ENCODE measurements at places on chromosomes 6 and 20.

DNA sequence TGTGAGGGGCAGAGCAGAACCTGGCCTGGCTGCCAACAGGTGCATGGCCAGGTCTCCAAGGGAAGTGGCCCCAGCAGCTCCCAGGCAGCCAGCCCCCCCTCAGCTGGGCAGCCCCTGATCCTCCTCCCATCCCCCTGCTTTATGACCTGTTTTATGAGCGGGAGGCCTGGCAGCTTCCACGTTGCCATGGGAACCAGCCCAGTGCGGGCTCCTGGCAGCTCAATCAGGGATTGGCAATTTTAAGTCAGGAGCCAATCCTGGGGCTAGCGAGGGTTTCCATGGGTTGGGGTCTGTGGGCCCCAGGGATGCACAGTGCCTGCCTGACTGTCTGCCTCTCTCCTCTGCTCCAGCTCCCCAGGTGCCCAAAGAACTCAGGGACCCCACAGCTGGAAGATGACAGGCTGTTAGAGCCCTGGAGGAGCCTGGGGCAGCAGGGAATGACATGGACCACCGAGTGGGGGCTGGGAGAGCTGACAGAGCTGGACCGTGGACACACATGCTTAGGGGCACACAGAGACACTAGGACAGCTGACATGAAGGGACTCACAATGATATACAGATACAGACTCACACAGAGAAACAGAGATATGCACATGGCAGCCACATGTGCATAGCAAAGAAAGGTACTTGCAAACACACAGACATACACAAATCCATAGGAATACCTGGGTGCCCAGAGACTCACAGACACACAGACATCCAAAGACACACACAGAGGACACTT is 56.5 kb upstream of the SIRPA start:
- DNase-seq = no peak

GRCh38 chr6:166934174-166934573 is 22.2 kb downstream of the RNASET2 start:
- DNase-seq = no peak

DNA sequence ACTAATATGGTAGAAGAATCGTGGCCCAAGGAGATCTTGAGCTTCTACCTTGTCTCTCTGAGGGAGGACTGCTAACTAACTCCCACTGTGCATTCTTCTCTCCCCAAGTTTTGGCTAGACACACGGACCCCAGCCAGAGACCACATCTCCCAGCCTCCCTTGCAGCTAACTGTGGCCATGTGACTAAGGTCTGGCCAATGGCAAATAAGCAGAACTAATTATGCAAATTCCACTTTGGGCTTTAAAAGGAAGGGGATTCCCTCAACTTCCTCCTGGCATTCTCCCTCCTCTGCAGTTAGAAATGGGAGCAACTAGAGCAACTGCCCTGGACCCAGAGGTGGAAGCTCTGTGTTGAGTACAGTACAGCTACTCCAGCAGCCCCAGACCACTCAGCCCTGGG is 15.4 kb downstream of the BPIFA2 start:
- DNase-seq = no peak

DNA sequence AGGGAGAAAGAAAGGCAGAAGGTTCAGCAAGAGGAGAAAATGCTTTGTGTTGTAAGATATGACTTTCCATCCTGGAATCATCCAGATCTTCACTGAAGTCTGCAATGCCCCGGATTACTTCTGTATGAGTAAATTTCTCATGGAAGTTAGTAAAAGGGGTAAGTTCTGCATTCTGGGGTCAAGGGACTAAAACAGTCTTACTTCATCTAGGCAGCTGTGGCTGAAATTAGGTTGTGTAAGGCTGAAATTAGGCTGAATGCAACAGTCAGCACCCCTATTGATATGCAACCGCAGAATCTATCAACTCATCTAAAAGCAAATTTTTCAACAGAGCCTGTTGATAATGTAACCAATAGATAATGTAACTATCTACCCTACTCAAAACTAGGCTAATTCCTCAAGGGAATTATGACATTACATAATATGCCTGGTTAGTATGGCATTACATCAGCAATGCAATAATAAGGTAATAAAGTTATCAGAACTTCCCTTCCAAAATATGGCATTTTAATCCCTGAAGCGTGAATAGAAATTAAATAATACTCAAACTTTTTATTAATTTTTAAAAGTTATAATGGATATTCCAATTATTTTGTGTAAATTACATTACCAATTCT is 671.7 kb upstream of the CITED2 start:
- no peak for DNase-seq

- no peak for DNase-seq
These were observed 66.2 kb upstream of the MTHFD1L start for GRCh38 chr6:150799276-150799805.

GRCh38 chr6:14502551-14502950 is 385.0 kb downstream of the CD83 start:
- DNase-seq = no peak

GRCh38 chr6:7646394-7646793 is 56.4 kb downstream of the SNRNP48 start:
- no peak for DNase-seq

GRCh38 chr6:25553502-25553901 is 98.5 kb upstream of the SCGN start:
- no peak for DNase-seq

DNA sequence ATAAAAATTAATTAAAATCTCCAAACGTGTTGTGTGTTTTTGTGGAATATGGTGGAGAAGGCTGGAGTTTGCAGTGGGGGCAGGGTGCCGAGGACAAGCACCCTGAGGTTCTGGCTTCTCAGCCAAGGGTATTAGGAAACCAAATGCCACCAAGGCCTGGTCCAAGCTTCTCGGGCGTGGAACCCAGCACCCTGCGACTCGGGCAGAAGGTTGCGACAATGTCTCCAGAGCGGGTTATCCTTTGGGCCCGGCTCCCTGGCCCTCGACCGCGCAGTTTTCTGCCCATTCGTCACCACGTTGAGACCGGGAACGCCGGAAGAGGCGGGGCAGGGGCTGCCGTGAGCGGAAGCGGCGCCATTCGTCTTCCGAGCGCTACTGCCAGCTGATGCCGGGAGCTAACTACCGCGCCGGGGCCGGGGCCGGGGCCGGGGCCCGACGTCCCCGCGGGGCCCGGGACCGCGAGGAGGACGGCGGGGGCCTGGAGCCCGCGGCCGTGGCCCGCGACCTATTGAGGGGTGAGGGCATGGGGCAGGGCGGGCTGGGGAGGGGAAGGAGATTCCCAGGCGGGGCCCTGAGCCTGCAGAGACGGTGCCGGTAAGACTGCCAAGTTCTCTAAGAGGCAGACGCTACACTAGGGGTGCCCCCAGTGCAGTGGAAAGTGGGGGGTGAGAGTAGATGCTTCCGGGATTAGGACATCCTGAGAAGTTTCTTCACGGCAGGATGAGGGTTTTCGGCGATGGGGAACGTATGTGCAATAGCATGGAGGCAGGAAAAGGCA is at the start of gene RRP36:
Gene RRP36 (plus strand): TSS at position 354 of the 778 bp plus-strand sequence. CDS start 32 bp downstream, at position 386.
- DNase-seq = peak; percentile 52

DNA sequence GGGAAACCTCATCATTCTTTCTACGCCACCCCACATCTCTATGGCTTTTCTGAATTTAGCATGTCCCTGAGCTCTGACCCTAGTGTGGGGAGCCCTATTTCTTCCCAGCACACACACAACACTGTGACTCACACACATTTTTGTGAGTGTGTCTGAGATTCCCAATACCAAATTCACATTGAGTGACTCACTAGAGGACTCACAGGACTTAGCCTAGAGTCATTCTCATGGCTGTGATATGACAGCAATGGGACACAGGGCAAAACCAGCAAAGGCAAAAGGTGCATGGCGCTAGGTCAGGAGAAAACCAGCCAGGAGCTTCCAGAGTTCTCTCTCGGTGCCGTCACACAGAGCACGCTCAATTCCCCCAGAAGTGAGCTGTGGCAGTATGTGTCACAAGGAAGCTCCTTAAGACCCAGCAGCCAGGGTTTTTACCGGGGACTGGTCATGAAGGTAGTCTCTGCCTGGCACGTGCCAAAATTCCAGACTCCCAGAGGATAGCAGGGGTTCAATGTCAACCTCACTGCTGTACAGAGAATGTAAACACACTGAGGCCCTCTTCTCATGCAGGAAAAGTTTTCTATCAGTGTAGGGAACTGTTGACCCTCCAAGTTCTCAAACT is 6.2 kb downstream of the CSTL1 start:
- DNase-seq = peak; percentile 53

DNA sequence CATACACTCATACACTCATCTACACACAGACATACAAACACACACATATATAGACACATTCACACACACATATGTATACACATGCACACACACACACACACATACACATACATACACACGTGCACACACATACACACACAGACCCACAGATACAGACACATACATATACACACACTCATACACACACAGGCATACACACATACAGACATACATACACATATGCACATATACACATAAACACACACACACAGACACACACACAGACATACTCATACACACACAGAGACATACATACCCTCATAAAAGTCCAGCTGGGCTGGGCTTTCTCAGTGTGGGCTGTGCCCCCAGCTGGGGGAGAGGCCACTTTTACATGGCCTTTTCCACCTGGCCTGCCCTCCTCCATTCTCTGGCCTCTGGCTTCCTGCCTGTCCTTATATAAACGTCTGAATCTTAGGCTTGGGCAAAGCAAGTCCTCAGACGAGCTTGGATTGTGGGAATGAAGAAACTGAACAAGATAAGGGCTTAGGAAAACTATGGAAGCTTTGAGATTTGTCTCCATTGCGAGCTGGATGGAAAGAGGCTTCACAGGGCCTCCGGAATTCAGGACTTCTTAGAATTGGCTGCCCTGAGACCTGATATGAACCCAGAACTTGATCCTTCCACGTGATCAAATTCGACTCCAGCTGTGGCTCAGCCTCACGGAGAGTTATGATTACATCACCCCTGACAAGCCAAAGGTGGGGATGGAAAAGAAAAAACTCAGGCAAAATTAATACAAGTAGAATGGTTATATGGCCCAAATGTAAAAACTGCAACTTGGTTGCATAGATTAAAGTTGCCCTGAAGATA is 22.5 kb upstream of the CST3 start:
- peak; percentile 52 for DNase-seq

- no peak for DNase-seq
These were observed 15.5 kb downstream of the MYBL2 start for GRCh38 chr20:43682446-43682845.

DNA sequence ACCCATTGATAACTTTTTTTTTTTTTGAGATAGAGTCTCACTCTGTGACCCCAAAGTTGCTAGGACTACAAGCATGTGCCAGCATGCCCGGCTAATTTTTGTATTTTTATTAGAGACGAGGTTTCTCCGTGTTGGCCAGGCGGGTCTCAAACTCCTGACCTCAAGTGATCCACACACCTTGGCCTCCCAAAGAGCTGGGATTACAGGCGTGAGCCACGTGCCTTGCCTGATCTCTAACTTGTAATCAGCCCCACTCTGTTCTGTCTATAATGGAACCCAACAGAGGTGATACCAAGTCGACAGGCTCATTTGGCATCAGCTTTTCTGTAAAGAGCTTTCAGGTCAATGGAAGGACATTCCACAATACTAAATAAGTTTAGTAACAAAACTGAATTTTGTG is 99.4 kb downstream of the HFE start:
- DNase-seq = no peak

- no peak for DNase-seq
These were observed 43.9 kb upstream of the CD93 start for GRCh38 chr20:23129891-23130621.

GRCh38 chr20:37999526-38000263 is 33.6 kb downstream of the TTI1 start:
- DNase-seq = no peak

- DNase-seq = no peak
These were observed 68.4 kb upstream of the PHIP start for GRCh38 chr6:79146421-79146820.

- DNase-seq = no peak
These were observed 643.0 kb upstream of the CITED2 start for GRCh38 chr6:140017470-140017869.

GRCh38 chr20:52684176-52684575 is 288.0 kb upstream of the TSHZ2 start:
- DNase-seq = no peak

DNA sequence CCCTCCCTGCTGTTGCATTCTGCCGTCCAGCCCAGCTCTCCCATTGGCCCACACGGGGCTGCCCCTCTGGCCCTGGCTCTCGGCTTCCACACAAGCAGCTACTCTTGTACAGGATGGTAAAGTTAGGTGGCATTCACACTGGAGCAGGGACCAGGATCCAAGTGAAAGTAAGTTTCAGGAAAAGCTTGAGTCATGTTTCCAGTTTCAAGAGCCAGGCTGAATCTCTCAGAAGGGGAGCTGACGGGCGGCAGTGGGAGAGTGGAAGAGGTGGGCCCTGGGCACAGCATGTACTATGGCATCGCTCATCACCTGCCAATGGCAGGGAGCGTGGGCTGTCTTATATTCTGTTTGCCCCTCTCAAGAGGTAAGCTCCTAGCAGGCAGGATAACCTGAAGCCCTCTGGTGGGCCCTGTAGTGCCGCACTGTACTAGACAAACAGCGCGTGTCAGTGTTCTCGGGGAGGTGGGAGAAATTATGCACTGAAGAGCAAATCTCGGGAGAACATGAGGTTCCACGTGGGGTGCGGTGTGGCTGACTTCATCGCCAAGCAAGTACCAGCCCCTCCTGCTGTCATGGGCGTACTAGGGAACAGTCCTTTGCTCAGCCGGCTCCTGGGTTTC is 241.5 kb downstream of the NRN1 start:
- no peak for DNase-seq

DNA sequence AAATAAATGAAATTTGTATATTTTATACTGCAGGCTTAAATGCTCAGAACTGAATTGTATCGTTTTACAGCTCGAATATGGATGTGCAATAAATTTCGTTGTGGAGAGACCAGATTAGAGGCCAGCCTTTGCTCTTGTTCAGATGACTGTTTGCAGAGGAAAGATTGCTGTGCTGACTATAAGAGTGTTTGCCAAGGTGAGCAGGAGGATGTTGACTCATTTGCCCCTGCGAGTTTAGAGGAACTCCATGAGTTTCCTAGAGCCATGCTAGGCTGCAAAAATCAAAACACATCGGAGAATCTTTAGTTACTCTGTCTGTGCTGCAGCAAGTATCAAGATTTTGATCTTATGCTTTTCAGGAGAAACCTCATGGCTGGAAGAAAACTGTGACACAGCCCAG is 15.4 kb downstream of the ENPP3 start:
- DNase-seq = no peak

GRCh38 chr6:111091987-111092386 is 4.7 kb downstream of the SLC16A10 start:
- DNase-seq = no peak

DNA sequence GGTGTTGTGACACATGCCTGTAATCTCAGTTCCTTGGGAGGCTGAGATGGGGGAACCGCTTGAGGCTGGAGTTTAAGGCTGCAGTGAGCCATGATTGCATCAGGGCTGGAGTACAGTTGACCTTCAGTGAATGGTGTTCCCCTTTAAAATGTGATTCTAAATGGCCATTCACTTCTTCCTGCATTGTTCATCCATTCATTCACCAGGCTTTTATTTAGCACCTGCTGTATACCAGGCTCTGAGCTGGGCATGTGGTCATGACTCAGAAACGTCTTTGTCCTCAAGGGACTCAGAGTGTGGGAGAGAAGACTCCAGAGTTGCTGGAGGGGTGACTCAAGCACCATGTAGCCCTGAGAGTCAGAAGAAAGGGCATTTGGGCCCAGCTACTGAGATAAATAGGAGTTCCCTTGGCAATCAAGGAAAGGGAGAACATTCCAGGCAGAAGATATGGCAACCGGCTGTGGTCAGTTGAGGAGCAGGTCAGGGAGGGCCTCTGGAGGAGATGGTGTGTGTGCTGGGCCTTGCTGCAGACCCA is 101.1 kb downstream of the DLGAP4 start:
- peak; percentile 51 for DNase-seq
